Uterine smooth muscle cell (primary cell): ENCODE measurements at places on chromosomes 3 and 15. TPM values are rescaled to one million over a fixed set of nuclear protein-coding genes. Genes with fewer than 3 reads are reported as not detected.

LINGO1 gene
- not detected in 2 replicates for total RNA-seq

LRRK1 gene
- total RNA-seq = 10.6 and 15.7 TPM in 2 replicates

PODXL2 gene
- 1.8 and 2.0 TPM in 2 replicates for total RNA-seq

SLC27A2 gene
- 0.22 and 0.50 TPM in 2 replicates for total RNA-seq

MAGI1 gene
- total RNA-seq = 12.7 and 19.6 TPM in 2 replicates

PLA2G4E gene
- not detected in 2 replicates for total RNA-seq

CCR3 gene
- not detected in 2 replicates for total RNA-seq

SIDT1 gene
- not detected in 2 replicates for total RNA-seq

CLDN16 gene
- total RNA-seq = 0.12 TPM in 1 of 2 replicates, not detected in the other
